ENCODE measurements at places on chromosomes 4 and X. TPM values are rescaled to one million over a fixed set of nuclear protein-coding genes. Genes with fewer than 3 reads are reported as not detected.

The ENPP6 gene
- total RNA-seq, result not detected

The NEIL3 gene
- total RNA-seq, result 4.7 TPM

The RNF150 gene
- total RNA-seq, result 0.18 TPM

The GPRASP1 gene
- 0.43 TPM for total RNA-seq

The TIGD2 gene
- total RNA-seq, result 29.4 TPM

DNA sequence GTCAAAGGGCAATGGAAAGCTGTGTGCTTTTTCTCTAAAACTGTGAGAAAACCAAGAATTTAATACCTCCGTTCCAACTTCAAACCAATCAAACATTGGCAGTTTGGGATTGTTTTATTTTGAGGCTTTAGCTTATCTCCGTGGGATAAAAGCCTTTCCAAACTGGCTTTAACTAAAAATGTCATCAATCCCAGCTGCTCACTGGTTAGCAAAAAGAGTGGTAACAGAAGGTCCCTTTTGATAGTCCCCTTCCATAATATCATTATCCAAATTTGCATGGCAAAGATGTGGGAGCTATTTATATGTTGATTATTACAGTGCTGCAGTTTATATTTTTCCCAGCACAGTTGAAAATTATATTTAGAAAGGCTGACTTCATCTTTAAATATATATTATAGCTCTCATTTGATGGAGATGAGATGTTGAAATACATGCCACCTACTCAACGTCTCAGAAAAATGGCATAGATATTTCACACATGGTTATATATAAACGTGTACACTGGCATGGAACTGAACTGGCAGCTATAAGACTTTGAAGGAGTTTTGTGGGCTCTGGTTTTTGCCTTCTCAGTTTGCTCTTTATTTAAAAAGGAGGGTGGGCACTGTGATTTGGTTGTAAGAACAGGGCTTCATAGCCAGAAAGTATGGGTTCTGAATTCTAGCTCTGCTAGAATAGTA is 707.1 kb upstream of the SLIT2 start:
- DNase-seq, result no peak

GRCh38 chrX:63581398-63581797 is 203.6 kb downstream of the ARHGEF9 start:
- no peak for DNase-seq

DNA sequence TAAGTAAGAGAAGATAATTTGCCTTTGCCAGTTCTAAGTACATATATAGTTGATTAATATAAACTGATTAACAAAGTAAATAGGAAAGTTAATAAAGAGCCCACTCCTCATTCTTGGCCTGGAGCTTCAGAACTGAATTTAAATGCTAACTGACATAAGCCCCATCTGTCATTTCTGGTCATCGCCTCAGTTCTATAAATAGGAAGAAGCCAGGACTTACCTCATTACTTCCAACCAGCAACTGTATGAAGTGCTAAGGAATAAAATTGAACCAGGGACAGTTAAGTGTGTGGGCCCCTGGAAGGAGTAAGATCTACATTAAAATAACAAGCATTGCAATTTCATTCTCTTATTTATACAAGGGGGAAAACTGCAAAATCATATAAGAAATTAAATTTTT is 52.0 kb upstream of the PDLIM5 start:
- DNase-seq, result no peak

DNA sequence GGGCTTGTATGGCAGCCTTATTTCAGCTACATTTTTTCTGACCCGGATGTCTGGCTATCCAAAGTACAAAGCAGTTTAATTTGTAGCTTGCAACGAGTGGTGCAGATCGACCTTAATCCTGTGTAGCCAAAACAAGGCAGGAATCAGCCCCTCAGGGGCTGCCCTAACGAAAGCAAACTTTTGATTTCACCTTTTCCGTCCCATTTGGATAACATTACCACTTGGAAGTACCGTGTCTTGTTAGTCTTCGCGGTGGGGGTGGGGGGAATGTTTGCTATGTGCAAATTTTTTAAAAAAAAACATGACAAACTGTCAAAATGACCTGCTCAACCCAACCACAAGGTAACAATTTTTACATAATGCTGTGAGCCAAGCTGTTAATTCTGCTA is 766 bp upstream of the DNAJB14 start:
- no peak for DNase-seq

DNA sequence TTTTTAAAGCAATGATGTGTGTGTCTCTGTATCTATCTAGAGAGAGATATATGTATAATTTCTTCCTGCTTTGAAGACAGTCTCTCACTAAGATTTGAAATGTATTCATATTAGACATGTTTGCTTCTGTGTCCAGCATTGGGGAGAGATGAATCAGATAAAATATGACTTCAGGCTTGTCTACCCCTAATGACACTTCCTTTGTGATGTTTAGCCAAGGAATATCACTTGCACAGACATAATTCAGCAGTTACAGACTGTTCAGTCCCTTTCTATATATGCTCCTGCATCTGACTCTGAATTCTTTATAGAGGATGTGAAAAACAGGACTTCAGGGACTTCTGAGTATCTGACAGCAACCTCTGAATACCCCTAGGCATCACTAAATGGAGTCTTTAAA is 158.4 kb downstream of the DCLK2 start:
- no peak for DNase-seq

DNA sequence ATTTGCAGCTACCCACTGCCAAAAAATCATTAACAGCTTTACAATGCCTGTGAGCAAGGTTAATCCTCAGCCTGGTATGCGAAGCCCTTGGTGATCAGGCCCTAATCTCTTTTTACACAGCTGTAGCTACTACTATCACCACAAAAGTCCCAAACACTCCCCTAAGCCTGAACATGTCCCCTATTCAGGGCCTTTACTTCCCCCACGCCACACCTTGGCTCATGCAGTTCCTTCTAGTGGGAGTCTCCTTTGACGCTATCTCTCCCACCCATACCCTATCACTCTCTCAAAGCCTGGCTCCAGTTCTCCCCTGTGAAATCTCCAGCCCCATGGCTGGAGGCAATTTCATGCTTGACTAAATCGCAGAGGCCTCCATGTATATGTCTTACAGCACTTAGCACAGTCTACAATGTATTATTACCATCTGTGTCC is 90.6 kb upstream of the CBR4 start:
- DNase-seq, result no peak

DNA sequence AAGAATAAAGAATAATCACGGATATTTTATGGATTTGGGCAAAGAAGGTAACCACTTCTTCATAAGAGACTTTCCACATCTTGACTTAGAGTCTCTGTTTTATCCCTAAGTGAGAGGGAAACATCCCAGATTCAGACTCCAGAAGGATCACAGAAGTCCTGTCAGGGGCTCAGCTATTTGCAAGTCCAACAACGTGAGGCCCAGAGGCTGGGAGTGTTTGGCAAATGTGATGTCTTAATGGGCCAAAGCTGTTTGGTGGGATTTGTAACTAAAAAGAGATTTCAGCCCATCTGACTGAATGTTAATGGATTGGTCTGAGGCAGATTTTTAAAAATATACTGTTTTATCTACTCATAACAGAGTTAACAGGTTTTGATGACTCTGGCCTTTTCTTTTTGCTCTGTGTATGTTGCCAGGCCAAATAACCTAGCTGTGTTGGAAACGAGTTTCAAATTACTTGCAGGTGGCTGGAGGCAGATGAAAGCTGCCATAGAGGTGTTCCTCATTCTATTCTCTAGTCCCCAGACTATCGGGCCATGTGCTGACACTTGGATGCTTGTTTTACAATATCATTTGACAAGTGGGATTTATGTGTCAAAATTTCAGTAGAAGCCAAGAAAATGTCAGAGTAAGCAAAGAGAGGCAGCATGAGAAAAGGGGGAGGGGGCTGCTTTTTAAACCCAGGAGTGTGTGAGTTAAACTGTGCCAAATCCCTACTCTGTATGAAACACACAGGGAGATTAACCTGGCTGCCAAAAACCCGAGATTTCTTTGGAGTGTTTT is 330.9 kb downstream of the DCHS2 start:
- no peak for DNase-seq

GRCh38 chr4:155941820-155942219 is 11.8 kb downstream of the CTSO start:
- DNase-seq, result no peak

- DNase-seq, result no peak
These were observed 1638.8 kb upstream of the PCDH7 start for GRCh38 chr4:29081234-29081955.

GRCh38 chrX:112688242-112688641 is 8.5 kb upstream of the LHFPL1 start:
- no peak for DNase-seq

DNA sequence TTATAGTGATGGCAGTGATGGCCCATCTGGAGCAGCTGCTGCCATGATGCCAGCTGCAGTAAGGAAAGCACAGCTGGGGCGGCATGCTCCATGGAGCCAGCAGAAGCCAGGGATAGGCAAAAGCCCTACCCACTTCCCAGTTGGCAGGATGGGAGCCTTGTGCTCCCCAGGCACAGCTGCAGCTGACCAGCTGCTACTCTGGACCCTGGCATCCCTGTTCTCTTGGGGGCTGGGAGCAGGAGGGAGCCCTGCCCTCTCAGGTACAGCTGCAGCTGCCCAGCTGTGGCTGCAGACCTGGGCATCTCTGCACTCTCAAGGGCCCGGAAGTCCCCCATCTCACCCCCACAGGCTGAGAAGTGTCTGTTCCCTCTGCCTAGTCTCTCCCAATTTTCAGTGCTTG is 531.9 kb downstream of the PCDH18 start:
- DNase-seq, result no peak

All from G401 (cell line).